ENCODE measurements at places on chromosomes 3 and 15.
A peak's percentile ranks its signal among the peaks of the same experiment; 100 is the strongest.

- peak; percentile 80 for DNase-seq
Observed at GRCh38 chr3:64143409-64144130, 81.7 kb downstream of the PRICKLE2 start.

DNA sequence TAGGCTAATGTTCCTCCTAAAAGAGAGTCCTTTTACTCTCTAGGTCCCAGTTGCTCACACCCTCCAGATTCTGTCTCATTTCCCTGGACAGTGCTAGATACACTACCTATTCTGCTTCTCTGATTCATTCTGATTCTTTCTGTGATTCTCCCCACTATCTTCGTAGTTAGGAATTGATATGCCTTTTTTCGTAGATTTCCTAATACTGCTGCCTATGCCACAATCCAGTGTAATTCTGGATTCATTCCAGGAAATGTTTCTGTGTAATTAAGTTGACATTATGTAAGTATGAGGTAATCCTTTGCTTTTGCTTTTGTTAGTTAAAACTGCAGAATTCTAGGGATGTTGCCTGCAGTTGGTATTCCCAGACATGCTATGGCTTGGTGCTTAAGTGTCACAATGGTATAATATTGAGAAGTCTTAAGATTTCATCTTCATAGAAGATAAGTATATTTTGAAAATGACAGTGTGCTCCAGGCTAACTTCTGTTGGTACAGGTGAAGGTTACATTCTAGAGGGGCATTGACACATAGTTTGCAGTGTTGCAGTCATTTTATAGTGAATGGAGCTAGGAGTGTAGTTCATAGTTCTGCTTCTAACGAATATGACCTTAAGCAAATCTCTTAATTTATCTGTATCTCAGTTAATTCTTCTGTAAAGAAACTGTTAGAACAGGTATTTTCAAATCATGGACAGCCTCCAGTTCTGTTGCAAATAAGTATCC is 54.3 kb downstream of the RIOX2 start:
- no peak for DNase-seq

DNA sequence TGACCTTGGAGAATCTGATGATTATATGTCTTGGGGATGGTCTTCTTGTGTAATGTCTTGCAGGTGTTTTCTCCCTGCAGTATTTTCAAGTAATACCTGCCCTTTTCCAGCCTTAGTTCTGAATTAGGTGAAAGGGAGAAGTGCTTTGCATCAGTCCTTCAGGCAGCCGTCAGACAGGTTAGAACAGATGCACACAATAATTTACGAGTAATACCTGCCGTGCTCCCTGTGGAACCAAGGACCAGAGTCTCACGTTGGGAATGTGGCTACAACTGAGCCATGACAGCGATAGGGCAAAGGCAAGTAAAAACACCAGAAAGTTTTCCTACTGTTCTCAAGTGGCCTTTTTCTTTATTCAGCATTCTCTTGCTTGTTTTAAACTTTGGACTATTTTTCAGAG is 69.1 kb downstream of the CHCHD6 start:
- DNase-seq = no peak

DNA sequence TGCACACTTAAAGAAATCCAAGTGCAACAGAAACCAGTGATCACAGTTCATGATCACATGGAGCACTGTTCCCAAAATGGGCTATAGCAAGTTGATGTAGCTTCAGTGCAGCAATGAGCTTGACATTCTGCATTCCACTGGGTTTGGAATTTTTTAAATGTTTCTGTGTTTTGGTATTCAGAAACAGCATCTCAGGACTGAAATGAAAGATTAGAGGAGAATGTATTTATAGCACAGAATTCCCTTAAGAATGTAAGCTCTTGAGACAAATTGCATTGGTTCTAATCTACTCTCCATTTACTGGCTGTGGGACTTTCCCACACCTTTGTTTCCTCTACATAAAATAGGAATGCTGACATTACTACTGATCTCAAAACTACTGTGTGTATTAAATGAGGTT is 162.7 kb downstream of the FGF12 start:
- no peak for DNase-seq

DNA sequence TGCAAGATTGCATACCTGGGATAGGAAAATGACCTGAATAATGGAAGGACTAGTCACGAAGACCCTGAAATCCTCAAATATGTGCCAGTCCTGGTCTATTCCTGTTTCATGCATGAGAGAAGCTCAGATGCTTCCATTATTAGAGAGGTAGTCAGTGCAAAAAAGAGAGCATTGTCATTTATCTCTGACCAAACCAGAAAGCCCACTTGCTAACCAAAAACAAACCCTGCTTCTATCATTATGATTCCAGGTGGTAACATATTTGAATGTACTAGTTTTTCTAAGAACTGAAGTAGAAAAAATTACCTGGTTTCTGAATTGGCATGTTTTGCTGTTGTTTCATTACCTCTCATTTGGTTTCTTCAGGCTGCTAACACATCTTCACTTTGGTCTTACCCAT is 160.8 kb upstream of the MANF start:
- no peak for DNase-seq

DNA sequence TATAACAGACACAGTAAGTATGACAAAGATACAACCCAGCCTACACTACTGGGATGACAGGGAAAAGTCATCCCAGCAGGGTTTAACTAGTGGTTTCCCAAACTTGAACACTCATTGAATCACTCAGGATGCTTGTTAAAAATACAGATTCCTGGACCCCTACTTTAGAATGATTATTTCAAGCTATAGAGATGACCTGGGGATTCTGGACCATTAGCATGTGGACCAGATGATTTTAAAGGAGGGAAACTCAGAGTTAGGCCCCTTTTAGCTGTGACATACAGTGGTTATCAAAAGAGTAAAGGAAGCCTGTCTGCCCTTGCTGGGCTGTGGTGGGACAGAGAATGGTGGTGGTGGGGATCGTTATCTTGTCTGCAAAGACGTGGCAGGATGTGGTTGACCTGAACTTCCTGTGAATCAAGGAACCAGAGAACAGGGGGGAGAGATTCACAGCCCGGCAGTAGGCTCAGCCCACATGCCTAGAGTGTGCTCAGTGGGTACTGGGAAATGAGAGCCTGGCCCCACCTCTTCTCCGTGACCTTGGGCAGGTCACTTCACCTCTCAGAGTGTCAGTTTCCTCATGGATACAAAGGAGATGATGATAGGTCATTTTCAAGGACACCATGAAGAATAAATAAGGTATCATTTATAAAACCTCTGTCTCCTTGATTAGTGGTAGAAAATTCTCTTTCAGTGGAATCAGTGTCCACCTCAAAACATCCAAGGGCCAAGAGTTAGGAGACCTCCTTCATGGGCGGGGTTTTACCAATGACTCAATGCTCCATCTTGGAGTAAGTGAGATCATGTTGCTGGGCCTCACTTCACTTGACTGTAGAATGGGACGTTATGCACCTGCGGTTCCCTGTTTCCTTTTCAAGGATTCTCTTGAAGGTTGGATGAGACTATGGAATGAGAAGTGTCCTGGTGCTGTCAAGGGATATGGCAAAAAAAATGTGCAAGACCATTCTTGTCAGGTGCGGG is 306.5 kb downstream of the RPLP1 start:
- DNase-seq = no peak

- DNase-seq = no peak
Observed at GRCh38 chr3:151120409-151120808, 34.9 kb downstream of the MED12L start.

- no peak for DNase-seq
Observed at GRCh38 chr3:99630815-99631214, 7.6 kb upstream of the COL8A1 start.

GRCh38 chr3:33645060-33645647 is 72.9 kb downstream of the CLASP2 start:
- peak; percentile 61 for DNase-seq

- DNase-seq = no peak
Observed at GRCh38 chr3:141457624-141458236, 29.1 kb upstream of the RASA2 start.

DNA sequence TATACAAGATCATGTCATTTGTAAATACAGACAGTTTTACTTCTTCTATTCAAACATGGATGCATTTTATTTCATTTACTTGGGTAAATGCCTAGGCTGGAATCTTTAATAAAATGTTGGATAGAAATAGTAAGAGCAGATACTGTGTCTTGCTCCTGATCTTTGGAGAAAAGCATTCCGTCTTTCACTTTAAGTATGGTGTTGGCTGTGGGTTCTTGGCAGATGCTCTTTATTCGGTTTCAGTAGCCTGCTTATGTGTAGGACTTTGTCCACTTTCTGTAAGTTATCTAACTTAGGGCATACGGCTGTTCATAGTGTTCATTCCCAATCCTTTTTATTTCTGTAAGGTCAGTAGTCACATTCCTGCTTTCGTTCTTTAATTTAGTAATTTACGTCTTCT is 303.0 kb downstream of the ADAMTS17 start:
- no peak for DNase-seq

GRCh38 chr3:73927203-73927570 is 302.4 kb upstream of the PDZRN3 start:
- DNase-seq = no peak

- peak; percentile 57 for DNase-seq
Observed at GRCh38 chr3:30768703-30769550, 125.5 kb downstream of the GADL1 start.

- peak; percentile 50 for DNase-seq
Observed at GRCh38 chr3:179149406-179149867, 1.3 kb downstream of the PIK3CA start.

- DNase-seq = no peak
Observed at GRCh38 chr15:57496946-57497869, 94.5 kb upstream of the MYZAP start.

GRCh38 chr3:133956353-133956752 is 60.7 kb upstream of the RAB6B start:
- no peak for DNase-seq

DNA sequence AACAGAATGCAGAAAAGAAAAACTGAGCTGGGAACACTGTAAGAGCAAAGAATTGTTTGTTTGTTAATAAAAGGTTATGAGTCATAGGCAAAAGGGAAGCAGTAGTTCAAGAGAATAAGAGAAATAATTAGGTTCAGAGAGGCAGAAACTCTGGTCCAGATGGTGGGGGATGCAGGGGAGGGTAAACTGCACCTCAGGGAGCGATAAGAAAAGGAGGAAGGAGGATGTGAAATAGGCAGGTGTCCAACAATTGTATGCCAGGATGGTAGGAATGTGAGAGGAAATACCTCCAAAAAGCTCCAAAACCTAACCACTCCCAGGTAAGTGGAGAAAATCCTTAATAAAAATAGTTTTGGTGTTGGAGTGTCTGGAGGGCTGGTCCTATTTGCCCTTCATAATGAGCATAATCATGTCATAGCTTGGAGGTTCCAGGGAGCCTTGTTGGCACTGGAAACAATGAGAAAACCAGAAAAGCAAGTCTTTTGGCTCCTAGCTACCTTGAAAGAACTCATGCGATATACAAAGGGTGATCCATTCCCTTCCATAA is 405.4 kb upstream of the TBL1XR1 start:
- peak; percentile 15 for DNase-seq

- no peak for DNase-seq
Observed at GRCh38 chr3:36988356-36988755, 4.6 kb downstream of the EPM2AIP1 start.

DNA sequence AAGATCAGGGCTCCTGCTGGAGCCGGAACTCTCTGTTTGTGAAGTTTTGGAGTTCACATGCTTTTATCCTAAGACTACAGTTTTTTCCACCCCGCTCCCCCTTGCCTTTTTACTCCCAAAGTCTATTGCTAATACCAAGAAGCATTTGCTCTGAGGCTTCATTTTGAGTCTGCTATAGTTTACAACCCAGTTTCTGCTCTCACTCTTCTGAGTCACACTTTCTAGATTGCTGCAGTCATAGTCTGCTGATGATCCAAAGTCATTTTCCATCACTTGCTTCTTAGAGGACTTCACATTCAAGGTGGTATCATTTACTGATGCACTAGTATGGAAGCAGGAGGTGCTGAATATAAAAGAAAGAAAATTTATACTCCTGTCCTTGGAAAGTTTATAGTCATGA is 937.4 kb downstream of the IGSF11 start:
- no peak for DNase-seq

DNA sequence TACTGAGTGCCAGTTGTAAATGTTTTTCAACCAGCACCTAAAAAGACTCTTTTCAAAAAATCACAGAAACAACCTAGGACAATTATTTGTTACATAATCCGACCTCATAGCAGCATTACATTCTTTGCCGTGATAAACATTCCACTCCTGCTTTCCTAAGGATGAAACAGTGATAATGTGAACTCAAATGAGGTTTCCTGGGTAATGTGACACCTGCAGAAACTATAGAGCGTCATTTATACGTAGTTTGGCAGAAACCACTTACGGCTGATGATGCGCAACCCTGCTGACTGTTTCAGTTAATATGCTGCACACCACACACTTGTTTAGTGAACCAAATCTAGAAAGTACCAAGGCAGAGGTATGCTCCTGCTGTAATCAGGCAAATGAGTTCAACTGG is 55.8 kb downstream of the SEMA6D start:
- peak; percentile 33 for DNase-seq

- no peak for DNase-seq
Observed at GRCh38 chr3:177104299-177104992, 92.8 kb downstream of the TBL1XR1 start.

DNA sequence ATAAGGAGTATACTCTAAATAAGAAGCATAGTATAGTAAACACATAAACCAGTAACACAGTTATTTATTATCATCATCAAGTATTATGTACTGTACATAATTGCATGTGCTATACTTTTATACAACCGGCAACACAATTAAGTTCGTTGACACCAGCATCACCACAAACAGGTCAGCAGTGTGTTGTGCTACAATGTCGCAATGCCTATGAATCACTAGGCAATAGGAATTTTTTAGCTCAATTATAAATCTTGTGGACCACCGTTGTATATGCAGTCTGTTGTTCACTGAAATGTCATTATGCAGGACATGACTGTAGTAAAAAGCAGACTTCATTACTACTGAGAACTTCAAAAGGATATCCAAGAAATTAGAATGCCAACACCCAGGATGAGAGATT is 177.0 kb downstream of the PDCD6IP start:
- no peak for DNase-seq

- no peak for DNase-seq
Observed at GRCh38 chr15:97386940-97387339, 573.6 kb upstream of the ARRDC4 start.

DNA sequence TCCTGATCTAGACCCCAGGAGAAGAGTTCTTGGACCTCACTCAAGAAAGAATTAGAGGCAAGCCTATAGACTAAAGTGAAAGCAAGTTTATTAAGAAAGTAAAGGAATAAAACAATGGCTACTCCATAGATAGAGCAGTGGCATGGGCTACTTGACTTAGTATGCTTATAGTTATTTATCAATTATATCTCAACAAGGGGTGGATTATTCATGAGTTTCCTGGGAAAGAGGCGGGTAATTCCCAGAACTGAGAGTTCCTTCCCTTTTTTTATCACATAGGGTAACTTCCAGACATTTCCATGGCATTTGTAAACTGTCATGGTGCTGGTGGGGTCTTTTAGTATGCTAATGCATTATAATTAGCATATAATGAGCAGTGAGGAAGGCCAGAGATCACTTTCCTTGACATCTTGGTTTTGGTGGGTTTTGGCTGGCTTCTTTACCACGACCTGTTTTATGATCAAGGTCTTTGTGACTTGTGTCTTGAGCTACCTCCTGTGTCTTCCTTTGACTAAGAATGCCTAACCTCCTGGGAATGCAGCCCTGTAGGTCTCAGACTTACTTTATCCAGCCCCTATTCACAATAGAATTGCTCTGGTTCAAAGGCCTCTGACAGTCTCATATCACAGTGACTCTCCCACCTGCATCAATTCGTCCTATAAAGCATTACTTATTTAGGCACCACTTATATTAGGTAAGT is 35.3 kb upstream of the PLSCR2 start:
- no peak for DNase-seq
